Activated gamma-delta T cell (primary cell): ENCODE measurements at places on chromosomes 5 and 9.

- DNase-seq, result no peak
Observed at GRCh38 chr5:179470201-179470600, 80.2 kb upstream of the RUFY1 start.

GRCh38 chr9:95605816-95606488, 89.2 kb upstream of the PTCH1 start:
- no peak for DNase-seq

GRCh38 chr5:168612123-168612522, 33.0 kb upstream of the PANK3 start:
- DNase-seq, result no peak

DNA sequence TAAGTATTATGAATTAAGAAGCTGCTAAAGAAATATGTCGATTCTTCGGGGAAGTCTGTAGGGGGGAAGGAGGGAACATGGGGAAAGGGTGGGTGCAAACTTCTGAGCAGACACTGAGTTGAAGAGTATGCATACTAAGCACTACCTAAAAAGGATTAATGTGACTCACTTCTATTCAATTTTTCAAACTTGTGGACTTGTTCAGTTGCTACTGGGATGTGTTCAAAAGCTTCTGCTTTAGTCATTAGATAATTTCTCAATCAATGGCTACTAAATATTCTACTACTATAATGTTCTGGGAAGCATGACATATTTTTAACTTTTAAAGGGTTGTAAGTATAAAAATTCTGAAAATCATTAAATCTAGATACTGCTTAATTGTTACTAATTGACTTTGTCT, 109.7 kb upstream of the FER start:
- DNase-seq, result no peak

DNA sequence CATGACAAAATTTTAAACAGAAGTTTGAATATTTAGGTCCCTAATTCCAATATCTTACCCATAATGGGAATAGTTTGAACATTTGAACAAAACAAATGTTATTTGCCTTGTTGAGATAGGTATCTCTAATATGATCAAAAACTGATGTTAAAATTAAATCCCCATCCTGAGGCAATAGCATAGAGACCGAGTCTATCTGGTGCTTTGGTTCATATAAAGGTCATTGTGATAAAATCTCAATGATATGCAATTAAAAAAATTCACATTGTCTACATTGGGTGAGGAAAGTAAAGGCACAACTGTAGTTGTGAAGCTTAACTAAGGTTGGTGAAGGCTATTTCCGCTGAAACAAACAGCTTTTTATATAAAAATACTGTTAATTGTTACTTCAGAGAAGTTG, 318.3 kb downstream of the CAAP1 start:
- DNase-seq, result no peak

GRCh38 chr5:19605846-19606407, 382.1 kb downstream of the CDH18 start:
- DNase-seq, result no peak

GRCh38 chr9:132341177-132341840, 13.5 kb downstream of the SETX start:
- DNase-seq, result no peak

DNA sequence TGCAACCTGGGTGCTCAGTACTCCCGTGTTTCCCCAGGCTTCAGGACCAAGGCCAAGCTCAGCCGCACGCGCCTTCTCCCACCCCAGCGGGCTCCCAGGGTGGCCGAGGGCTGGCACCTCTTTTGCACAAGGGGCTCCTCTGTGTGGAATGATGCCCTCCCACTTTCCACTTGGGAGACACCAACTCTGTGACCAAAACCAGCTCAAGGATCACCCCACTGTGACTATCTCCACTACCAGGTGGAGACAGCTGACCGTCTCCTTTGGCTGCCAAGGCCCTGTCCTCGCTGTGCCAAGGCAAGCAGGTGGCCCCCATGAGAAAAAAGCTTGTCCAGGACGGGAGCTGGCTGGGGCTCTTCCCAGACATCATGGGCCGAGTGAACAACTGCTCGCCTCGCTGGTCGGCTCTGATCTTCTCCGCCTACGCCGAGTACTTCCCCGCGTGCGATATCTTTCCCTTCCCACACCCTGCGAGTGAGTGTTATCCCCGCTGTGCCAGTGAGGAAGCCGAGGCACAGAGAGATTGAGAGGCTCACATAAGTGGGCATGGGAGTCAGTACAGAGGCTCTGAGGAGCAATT, 132.8 kb downstream of the ZNF354C start:
- DNase-seq, result no peak

- no peak for DNase-seq
Observed at GRCh38 chr9:18761742-18762300, 271.2 kb downstream of the SAXO1 start.

GRCh38 chr9:16754662-16755061, 115.8 kb downstream of the BNC2 start:
- no peak for DNase-seq
